Heart left ventricle (tissue), 16 donors: ENCODE measurements at places on chromosomes 3 and 15.

GRCh38 chr3:196237203-196237602, 20.9 kb downstream of the SLC51A start:
- DNase-seq: no peak

GRCh38 chr3:37859908-37860199, 1.8 kb upstream of the CTDSPL start:
- DNase-seq: no peak

DNA sequence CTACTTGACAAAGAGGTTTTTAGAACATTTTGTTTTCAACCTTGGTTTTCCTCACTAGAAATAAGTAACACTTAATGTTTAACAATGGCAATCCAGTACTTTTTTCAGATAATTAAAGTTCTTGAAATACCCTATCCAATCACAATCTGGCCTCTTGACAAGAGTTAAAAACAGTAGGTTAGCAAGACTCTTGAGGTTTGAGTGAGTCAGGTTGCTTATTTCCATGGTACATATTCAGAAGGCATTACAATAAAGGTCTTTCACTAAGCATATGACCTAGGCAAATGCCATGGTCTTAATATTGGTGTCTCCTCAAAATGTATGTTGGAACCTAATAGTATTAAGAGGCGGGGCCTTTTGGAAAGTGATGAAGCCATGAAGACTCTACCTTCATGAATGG, 5.6 kb downstream of the SUCNR1 start:
- no peak for DNase-seq

- DNase-seq: no peak
Measured at GRCh38 chr3:194225988-194226663, 90.2 kb downstream of the HES1 start.

GRCh38 chr3:11618904-11619303, 24.8 kb downstream of the VGLL4 start:
- DNase-seq: no peak

DNA sequence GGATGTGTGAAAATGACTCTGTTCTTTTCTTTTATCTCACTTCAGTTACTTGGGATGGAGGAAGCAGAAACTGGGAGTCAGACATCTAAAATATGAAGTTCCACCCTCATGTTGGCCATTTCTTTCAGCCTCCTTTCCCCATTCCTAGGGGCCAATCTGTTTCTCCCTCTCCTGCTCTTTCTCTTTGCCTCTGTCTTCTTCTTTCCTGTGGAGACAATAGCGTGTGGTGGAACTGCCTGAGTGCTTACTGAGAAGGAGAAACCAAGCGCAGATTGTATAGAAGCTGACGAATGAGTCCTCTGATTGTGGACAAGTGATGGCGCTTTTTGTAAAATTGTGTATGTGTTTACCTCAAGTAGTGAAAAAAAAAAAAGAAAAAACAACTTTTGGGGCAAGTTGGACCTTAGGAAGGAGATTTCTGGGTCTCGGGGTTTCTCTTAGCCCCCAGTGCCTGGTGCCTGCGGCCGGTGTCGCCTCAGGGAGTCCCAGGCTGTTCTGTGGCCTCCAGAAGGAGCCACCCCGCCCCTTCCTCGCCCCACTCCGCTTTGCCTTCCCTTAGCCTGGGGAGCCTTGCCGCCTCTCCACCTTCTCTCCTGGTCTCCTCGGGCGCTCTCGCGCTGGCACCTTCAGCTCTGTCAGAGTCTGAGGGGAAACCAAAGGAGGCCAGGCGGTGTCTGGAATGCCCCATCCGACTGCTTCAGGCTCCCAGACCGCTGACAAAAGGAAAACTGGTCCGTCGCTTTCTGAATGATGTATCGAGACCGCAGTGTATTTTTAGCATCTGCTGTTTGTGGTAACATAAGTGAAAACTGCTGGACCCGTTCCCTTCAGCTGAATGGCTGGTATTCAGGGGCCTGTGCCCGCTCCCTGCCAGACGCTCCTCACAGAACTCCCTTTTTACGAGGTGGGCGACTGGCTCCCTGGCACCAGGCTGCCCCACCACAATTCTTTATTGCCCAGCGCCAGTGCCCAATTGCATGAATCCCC, 30.1 kb downstream of the SCG5 start:
- DNase-seq: no peak

- no peak for DNase-seq
Measured at GRCh38 chr3:87145553-87145952, 81.6 kb upstream of the CHMP2B start.

DNA sequence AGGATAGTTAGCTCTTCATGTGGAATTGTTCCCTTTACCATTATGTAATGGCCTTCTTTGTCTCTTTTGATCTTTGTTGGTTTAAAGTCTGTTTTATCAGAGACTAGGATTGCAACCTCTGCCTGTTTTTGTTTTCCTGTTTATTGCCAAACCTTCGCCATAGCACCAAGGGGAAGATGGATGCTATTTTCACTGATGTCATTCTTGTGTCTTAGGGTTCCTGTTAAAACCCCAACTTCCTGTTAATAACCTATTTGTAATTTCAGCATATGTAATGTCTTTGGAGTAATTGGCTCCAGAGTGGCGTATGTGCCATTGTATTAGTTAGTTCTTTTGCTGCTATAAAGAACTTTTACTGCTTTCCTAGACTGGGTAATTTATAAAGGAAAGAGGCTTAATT, 10.8 kb downstream of the SAMMSON start:
- DNase-seq: no peak

- DNase-seq: no peak
Measured at GRCh38 chr3:103894162-103894822, 1459.5 kb downstream of the ZPLD1 start.
